ENCODE measurements at places on chromosomes 7 and 10.
A peak's percentile ranks its signal among the peaks of the same experiment; 100 is the strongest.

DNA sequence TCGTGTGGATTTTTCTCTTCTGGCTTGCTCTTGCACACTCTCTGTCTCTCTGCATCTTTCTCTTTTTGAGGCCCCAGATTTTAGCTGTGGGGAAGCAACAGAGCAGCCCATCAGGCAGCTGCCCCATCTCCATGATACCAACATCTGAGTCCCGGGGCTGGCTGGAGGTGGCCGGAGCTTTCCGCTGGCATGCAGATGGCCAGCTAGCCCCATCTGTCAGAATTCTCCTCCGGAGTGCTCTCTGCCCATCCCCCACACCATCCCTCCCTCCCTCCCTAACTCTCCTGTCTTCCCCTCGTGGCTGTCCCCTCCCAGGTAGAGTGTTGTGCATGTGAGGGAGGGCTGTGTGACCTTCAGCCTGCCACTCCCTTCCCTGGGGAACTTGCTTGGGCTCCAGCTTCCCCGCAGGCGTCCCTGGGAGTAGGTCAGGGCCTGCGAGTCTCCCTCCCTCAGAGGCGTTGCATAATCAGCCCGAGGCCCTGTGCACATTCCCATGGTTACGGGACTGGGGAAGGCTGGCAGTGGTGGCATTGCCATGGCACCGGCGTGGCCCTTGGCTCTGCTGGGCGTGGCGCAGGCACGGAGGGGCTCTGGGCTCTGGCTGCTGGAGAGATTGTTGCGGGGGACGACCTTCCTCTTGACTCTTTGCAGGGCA, 24.7 kb downstream of the GHRHR start:
- DNase-seq: peak; percentile 86

DNA sequence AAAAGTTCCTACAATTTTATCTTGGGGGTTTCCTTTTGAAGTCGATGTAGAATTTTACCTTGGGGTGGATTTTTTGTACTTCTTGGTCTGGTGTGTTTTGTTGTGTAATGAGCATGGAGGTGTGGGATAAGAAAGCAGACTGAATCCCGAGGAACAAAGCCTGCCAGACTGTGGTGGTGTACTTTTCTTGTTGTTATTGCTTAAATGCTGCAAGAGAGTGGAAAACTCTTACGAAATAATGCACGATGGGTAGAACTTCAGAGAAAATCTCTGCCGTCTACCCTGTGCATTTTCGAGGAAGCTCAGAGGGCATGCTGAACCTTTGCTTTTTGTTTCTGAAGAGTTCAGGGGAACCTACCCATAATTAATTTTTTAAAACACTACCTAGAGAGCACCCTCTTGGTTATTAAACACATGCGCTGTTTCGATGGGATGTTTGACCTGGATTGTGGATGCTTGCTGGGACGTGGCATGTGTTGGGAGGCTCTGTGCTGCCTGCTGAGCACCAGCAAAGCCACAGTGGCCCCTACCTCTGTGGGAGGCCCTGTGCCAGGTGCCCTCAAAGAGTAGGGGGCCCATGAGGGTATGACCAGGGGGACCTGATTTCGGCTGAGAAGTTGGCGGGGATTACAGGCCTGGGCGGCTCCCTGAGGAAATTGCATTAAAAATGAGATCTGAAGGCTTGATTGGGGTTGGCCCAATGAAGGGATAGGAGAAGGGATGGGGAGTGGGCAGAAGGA, 94.1 kb downstream of the TCF7L2 start:
- no peak for DNase-seq

- DNase-seq: no peak
Measured at GRCh38 chr7:156889089-156889488, 3.9 kb downstream of the LMBR1 start.

- no peak for DNase-seq
Measured at GRCh38 chr7:138645284-138645683, 55.9 kb downstream of the SVOPL start.

DNA sequence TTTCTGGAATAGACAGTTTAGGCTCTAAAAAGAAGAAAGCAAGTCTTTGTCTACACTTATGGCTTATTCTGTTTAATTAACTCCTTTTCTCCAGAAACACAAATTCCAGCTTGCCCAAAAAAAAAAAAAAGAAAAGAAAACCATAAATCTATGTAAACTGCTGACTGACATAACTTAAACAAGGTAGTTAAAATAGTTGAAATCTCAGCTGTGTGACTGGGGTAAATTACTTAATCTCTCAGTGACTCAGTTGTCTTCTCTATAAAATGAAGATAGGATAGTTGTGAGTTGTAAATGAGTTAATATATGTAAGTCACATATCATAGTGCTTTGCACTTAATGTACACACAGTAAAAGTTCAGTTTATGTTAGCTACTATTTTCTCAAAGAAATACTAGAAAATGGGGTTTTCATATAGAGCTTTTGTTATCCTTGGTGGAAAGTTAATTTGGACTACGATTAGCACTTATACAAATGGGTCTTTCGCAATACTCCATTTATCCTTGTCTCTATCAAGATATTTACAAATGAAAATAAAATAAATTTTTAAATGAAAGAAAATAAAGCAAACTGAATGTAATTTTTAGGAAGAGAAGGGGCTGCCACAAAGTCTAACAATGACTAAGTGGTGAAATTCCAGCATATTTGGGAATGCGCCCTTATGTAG, 200.9 kb downstream of the MBL2 start:
- no peak for DNase-seq

DNA sequence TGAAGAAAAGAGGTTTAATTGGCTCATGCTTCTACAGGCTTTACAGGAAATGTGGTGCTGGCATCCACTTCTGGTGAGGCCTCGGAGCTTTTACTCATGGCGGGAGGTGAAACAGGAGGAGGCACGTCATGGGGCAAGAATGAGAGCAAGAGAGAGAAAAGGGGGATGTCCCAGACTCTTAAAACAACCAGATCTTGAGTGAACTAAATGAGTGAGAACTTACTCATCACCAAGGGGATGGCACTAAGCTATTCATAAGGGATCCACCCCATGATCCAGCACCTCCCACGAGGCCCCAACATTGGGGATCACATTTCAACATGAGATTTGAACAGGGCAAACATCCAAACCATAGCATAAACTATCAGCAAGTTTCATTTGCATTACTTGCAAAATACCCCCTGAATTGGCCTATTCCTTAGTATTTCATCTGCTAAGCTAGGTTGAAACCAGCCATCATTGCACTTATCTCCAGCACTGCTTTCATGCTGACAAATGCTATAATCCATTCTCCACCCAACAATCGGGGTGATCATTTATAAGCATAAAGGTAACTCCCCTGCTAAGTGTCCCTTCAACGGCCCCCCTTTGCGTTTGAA, 179.0 kb downstream of the NOC3L start:
- DNase-seq: no peak

DNA sequence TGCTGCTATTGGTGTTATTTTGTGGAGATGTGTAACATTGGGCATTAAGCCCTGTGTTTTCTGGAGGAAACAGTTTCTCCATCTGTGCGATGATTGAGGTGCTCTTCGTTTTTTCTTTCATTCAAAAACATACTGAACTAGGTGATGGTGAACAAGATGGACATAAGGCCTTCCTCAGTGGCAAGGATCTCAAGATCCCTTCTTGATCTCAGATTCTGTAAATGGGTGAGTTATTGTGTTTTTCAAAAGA, 759 bp upstream of the ELAPOR2 start:
- no peak for DNase-seq

GRCh38 chr10:23200997-23201652, 9.0 kb downstream of the PTF1A start:
- DNase-seq: no peak

DNA sequence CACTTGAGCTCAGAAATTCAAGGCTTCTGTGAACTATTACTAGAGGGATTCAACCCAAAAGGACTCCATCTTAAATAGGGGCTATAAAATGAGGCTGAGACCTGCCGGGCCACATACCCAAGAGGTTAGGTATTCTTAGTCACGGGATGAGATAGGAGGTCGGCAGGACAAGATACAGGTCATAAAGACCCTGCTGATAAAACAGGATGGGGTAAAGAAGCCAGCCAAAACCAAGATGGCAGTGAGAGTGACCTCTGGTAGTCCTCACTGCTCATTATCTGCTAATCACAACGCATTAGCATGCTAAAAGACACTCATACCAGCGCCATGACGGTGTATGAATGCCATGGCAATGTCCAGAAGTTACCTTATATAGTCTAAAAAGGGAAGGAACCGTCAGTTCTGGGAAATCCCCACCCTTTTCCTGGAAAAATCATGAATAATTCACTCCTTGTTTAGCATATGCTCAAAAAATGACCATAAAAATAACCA, 101.2 kb upstream of the TRIM24 start:
- DNase-seq: no peak

GRCh38 chr10:43304687-43305333, 37.9 kb upstream of the RASGEF1A start:
- no peak for DNase-seq

DNA sequence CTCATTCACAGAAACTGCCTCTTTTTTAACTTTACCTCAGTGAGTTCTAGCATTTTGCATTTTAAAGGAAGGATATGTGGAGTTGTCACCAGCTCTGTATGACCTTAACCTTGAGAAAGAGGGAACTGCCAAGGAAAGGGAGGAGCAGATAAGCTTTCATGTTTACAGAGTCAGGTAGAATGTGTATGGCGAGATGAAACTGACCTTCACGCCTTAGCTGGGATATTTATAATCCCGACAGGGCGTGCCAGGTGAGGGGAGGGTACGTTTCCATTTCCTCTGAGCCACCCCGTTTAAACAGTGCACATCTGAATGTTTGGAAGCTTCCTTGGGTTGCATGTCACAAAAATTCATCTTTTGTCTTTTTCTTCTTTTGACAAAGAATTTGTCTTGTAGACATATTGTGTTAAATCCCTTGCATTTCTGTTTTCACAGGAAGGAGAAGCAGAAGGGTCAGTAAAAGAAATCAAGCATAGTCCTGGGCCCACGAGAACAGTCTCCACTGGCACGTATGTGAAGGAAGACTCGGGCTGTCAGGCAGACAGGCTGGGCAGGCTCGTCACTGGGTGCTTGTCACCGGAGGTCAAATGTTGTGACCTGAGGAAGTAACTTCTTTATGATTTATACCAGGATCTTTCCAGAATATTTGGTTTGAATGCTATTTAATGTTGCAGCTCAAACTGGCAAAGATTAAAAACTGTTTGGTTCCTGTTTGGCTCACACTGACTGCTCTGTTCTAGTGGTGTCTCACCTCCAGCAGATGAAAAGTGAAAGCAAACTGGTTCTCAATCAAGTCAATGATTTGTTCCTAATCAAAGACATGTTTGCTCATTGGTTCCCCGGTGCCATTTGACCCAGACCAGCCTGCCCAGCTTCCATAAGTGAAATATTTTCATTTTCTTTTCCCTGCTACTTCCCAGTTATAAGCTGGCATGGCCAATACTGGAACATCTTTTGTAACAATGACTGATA, 16.2 kb downstream of the OPTN start:
- peak; percentile 21 for DNase-seq

DNA sequence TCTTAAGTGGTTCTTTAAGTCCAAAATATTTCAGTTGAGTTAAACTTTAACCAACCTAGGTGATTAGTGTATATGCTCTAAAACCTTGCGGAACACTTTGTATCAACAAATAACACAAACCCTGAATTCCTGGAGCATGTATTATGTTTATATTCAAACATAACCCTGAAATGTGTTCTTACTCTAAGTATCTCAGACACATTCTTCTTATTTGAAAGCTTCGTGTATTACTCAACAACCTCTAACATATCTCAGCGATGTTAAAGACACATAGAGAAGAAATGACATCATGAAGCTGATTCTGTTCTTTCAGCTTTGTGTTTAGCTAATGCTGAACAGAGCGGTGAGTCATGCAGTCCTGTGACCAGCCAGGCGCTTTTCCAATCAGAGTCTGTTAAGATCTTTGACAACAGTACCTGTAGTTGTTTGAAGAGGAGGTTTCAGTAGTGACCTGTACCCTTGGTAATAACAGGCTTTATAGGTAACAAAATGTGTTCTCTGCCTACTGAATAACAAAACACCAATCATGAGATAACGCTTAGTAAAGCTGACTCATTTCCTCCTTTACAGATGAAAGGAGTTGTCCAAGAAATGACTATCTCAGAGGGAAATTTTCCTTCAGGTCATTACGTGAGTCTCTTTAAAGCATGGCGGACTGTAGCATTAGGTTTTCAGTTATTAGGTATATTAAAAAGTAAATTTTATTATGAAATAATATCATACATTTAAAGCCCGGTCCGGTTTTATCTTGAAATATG, 67.3 kb upstream of the KLF6 start:
- DNase-seq: peak; percentile 64

DNA sequence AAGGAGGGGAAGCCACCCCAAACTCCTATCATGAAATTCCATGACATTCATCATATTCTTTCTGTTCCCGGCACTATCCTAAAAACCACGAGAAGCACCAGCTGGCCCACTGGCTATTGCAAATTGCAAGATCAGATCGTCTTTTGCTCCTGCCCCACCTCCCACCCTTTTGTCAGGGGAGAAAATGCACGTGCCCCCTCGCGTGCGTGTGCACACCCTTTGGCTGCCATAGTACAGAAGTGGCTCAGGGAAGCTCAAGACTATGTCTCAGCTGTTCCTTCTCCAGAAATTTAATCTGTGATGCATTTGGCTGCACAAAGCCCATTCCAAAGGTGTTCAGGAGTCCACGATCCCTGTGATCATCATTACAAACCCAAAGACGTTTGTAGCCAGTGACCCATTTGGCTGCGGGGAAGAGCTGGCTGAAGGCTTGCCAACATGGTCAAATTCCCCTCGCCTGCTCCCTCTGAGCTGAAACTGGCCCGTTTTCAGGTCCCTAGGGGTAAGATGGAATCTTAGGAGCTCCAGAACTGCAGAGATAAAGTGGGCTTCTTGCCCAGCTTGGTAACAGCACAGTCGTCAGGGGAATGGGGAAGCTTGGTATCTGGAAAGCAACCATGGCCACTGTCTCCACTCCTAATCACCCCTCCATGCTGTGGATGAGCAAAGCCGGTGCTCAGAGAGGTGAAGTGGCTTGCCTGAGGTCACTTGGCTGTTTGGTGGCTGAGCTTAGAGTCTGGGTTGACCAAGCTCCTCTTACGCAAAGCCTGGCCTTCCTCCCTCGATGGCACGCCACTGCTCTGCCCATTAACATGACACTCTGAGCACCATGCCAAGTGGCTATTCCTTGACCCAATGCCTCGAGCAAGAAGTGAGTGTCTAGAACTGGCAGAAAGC, 155.4 kb downstream of the NEURL1 start:
- no peak for DNase-seq

DNA sequence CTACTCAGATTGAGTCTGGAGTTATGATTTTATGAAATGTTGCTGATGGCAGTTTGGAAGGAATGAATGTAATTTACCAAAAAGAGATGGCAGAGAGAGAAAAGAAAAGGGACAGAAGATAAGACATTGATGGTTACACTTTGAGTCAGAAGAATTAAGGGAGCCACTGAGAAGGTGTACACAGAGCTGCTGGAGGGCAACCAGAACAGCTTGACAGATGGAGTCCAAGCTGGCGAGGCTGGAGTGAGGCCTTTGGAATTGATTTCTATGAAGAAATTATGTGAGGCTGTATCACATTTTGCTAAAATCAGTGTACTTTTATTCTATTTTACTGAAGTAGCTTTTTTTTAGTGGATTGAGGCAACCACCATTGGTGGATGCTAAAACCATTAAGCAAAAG, 740.5 kb downstream of the REEP3 start:
- DNase-seq: no peak

All from HuH-7 (cell line).